ENCODE measurements at places on chromosomes 4 and X.
A peak's percentile ranks its signal among the peaks of the same experiment; 100 is the strongest.

GRCh38 chr4:780716-781492 lies 45.0 kb downstream of the CPLX1 start:
- DNase-seq = no peak

GRCh38 chrX:30888526-30889146 lies 418 bp downstream of the TAB3 start:
- DNase-seq = no peak

DNA sequence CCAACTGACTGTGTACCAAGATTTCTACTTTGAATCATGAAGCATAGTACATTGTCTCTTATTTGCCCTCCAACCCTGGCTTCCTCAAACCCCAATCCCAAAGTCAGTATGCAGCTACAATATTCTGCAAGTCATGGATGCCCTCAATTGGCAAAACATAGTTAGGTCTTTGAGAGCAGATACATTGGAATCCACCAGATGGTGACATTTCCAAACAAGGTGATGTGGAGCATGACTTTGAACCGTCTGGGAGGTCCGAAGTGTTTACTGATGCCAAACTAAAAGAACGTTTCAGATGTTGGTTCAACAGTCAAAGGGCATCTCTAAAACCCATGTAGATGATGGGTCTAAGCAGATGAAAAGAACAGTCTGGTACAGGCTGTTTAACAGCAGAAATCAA lies 43.7 kb upstream of the FRMD7 start:
- DNase-seq = no peak

DNA sequence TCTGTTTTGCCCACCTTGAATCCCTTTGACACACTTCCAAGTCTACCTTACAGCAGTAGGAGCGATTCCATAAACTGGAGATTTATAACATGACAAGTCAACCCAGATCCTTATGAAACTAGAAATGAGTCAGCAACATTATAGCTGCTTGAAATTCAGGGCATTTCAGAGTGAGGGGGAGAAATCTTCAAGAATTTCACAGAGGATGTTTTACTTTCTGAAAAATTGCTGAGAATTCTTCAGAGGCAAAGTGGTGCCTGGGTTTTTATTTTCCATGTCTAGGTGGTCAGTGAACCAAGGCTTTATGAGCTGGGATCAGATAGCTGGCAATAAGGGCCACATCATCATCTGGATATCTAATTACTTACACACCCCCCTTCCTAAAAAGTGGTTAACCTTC lies 119.8 kb downstream of the PPARGC1A start:
- DNase-seq = no peak

DNA sequence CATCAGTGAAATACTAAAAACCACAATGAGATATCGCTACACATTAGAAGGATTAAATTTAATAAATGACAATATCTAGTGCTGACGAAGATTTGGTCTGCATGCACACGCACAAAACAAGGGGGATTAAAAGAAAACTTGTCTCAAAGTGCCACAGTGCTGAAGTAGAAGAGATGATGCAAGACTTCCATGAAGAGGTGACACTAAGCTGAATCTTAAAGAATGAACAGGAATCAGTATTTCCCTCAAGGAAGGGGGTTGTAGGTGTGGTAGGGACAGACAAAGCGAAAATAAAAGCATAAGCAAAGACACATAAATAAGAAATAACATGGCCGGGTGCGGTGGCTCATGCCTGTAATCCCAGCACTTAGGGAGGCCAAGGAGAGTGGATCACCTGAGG lies 33.5 kb downstream of the CNOT6L start:
- DNase-seq = no peak

GRCh38 chr4:122117743-122118142 lies 34.4 kb upstream of the BLTP1 start:
- DNase-seq = peak; percentile 37

GRCh38 chr4:6876440-6876839 lies 33.2 kb upstream of the TBC1D14 start:
- no peak for DNase-seq

GRCh38 chr4:128517096-128517738 lies 229.6 kb upstream of the PGRMC2 start:
- no peak for DNase-seq

GRCh38 chrX:14398725-14399124 lies 130.6 kb upstream of the GLRA2 start:
- DNase-seq = no peak

GRCh38 chrX:8632924-8633323 lies 99.0 kb downstream of the ANOS1 start:
- DNase-seq = no peak

GRCh38 chr4:8837181-8837841 lies 34.3 kb downstream of the HMX1 start:
- no peak for DNase-seq

DNA sequence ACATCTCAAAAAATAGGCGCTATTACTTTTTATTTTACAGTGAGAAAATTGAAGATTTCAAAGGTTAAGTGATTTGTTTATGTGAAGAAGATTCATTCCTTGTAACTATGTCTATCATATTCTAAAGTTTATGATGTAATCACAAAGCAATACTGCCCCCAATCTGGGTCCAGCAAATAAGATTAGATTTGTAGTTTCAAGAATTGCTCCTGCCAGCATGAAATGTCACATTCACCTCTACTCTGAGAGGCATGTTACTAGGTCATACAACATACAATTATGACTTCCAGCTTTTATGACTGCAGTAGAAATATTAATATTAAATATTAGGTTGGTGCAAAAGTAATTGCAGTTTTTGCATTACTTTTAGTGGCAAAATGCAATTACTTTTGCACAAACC lies 976.2 kb downstream of the FSTL5 start:
- no peak for DNase-seq

- no peak for DNase-seq
Measured at GRCh38 chrX:115702982-115703381, 142.0 kb downstream of the PLS3 start.

GRCh38 chr4:121514443-121514842 lies 133.6 kb upstream of the QRFPR start:
- DNase-seq = no peak

DNA sequence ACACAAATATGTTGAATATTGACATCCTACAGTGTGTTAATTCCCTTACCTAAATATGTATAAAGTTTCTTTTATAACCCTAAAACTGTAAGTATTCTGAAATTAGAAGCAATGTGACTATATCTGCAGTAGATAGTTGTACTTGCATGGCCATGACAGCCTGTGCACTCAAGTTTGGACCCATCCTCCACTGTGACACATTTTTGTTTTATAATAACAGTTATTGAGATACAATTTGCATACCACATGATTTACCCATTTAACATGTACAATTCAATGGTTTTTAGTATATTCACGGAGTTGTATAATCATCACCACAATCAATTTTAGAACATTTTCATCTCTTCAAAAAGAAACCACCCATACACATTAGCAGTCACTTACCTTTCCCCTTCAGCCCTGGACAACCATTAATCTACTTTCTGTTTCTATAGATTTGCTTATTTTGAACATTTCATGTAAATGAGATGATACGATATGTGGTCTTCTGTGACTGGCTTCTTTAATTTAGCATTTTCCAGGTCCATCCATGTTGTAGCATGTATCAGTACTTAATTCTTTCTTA lies 29.6 kb downstream of the HERC3 start:
- DNase-seq = no peak

DNA sequence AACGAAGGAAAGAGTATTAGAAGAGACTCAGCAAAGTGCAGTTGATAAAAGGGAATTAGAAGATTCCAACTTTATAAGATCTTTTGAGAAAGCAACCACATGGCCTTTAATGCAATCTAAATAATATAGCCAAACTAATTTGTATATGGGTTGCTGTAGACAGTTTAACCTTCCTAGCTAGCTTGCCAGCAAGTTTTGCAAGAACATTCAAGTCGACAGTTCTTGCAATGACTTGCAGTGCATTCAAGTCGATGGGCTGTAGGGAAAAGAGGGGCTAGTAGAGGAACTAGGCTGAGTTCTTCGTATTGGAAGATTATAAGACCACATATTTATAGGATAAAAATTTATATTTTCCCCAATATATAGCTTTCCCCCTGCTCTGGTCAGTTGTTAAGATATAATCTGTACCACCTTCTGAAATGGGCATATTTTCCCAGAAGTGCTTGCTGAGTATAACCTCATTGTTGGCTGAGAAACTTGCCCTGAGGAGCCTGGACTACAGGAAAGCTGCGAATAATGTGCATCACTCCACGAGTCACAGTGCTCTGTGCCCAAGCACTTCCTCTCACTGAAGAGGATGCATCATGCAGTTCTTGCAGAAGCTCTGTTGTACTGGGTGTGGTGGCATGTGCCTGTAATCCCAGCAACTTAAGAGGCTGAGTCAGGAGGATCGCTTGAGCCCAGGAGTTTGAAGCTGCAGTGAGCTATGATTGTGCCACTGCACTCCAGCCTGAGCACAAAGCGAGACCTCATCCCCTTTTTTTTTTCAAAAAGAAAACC lies 56.7 kb downstream of the DOCK11 start:
- DNase-seq = no peak

DNA sequence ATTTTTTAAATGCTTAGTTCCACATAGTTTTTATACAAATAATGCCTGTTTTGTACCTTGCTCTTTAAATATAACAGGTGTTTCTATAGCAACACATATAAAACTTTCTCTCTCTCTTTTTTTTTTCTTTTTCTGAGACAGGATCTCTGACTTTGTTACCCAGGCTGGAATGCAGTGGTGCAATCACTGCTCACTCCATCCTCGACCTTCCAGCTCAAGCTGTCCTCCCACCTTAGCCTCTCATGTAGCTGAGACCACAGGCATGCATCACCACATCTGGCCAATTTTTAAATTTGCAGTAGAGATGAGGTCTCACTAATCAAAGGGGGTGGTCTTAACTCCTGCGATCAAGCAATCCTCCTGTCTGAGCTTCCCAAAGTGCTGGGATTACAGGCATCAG lies 18.3 kb upstream of the SULT1E1 start:
- no peak for DNase-seq

GRCh38 chrX:39823854-39824253 lies 273.9 kb downstream of the BCOR start:
- no peak for DNase-seq

- DNase-seq = no peak
Measured at GRCh38 chr4:2288051-2288541, 26.2 kb upstream of the MXD4 start.

GRCh38 chr4:39043058-39043860 lies 11.1 kb upstream of the TMEM156 start:
- no peak for DNase-seq

GRCh38 chr4:46931981-46932380 lies 22.9 kb upstream of the COX7B2 start:
- DNase-seq = peak; percentile 6

GRCh38 chr4:140168474-140168873 lies 14.5 kb upstream of the MAML3 start:
- DNase-seq = no peak

DNA sequence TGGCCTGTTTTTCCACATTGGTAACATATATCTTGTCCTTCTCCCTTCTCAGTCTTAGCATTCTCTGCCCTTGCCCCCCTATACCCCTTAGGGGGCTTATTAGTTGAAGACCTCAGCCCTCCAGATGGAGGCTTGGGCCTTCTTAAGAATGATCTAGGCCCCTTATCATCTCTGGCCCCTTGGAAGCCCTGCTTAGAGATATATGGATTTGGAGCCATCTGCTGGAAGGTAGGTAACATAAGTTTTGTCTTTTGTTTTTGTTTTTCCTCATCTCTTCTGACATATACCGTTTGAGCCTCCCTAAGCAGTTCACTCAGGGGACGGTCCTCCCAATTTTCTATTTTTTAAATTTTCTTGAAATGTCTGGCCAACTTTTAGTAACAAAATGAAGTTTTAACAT lies 48.3 kb upstream of the NAP1L2 start:
- DNase-seq = peak; percentile 2

- peak; percentile 71 for DNase-seq
Measured at GRCh38 chrX:124217304-124218251, 114.9 kb upstream of the TEX13D start.

- no peak for DNase-seq
Measured at GRCh38 chr4:188032583-188032982, 37.0 kb downstream of the ZFP42 start.

- no peak for DNase-seq
Measured at GRCh38 chrX:73913580-73913979, 350.6 kb downstream of the CHIC1 start.

DNA sequence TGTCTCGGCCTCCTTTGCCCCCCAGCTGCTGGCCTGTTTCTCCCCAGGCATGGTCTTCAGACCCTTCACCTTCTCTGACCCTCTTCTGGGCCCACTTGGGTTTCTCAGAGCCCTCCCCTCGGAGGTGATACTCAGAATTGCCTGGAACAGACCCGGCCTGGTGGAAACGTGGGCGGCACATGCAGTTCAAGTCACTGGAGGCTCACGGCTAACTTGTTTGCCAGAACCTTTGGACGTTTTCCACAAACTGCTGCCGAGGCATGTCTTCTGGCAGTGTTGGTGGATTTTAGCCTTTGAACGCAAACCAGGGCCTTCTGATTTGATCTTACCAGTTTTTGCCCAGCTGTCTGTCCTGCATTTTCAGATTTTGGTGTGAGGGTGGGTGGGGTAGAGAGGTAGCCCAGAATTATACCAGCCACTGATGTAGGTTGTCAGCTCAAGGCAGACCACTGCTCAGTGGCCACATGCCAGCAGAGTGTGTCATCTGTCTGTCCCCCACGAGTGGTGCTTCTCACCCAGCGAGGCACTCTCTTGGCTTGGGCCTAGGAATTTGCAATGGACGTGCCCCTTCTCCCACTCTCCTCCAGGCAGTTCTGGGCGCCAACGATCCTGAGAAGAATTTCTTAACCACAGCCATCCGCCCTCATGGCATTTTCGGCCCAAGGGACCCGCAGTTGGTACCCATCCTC lies 32.5 kb upstream of the ZNF185 start:
- DNase-seq = no peak

DNA sequence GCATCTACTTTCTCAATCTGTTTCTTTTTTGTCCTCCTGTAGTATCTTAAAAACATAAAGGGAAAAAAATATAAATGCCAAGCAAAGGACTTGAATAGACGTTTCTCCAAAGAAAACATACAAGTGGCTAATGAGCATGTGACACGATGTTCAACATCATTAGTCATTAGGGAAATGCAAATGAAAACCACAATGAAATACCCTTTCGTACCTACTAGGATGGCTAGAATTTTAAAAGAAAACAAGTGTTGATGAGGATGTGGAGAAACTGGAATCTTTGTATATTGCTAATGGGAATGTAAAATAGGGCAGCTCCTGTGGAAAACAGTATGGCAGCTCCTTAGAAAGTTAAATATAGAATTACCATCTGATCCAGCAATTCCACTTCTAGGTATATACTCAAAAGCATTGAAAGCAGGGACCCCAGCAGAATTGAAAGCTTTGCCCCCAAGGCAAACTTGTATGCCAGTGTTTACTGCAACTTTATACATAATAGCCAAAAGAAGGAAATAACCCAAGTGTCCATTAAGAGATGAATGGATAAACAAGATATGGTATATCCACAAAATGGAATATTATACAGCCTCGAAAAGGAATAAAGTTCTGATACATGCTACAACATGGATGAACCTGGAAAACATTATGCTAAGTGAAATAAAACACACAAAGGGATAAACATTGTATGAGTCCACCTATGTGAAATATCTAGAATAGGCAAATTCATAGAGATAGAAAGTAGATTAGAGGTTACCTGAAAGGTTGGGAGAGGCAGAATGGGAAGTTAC lies 138.3 kb downstream of the SH3KBP1 start:
- DNase-seq = no peak

- DNase-seq = no peak
Measured at GRCh38 chr4:103996064-103996463, 276.3 kb upstream of the TACR3 start.

- no peak for DNase-seq
Measured at GRCh38 chr4:74934888-74935287, 2.0 kb downstream of the PARM1 start.

Data from CD4-positive, alpha-beta T cell treated with Interleukin-2 at 100 ng/mL for 4 hours (primary cell).